ENCODE measurements at places on chromosomes 12 and 14. TPM values are rescaled to one million over a fixed set of nuclear protein-coding genes. Genes with fewer than 3 reads are reported as not detected.
A peak's percentile ranks its signal among the peaks of the same experiment; 100 is the strongest.

- no peak for DNase-seq
Observed at GRCh38 chr12:41510470-41510869, 322.4 kb downstream of the PDZRN4 start.

Gene RERGL
- 2.6 TPM for polyA plus RNA-seq

GRCh38 chr12:85309125-85309566 lies 29.1 kb downstream of the ALX1 start:
- no peak for DNase-seq

DNA sequence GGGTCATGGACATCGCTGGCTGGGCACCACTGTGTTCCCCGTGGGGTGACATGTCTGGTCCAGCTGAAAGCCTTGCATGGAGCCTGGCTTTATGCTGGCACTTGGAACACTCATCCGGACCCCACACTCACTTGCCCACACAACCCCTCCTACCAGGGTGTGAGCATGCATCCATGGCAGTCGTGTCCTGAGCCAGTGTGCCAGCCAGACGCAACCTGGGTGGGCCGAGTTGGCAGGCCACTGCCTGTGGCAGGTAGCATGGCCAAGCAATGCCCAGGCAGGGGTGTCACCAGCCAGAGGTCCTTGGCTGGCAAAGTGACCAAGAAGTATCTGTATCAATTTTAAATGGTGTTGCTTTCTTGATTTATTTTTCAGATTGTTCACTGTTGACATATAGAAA lies 141.7 kb downstream of the CCDC59 start:
- DNase-seq = no peak

Gene IGF1
- polyA plus RNA-seq = 1.9 TPM

DNA sequence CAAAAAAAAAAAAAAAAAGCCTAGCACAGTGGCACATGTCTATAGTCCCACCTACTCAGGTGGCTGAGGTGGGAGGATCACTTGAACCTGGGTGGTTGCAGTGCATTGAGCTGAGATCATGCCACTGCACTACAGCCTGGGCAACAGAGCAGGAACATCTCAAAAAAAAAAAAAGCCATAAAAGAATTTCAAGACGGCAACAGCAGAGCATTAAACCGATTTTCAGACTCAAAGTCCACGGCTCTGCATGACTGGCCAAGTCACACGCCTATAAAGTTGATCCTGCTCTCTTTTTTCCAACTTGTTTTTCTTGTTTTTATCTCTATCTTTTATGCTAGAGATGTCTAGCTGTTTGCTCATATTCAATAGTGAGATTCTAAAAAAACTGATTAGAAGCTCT lies 45.3 kb downstream of the FBXO34 start:
- no peak for DNase-seq

DNA sequence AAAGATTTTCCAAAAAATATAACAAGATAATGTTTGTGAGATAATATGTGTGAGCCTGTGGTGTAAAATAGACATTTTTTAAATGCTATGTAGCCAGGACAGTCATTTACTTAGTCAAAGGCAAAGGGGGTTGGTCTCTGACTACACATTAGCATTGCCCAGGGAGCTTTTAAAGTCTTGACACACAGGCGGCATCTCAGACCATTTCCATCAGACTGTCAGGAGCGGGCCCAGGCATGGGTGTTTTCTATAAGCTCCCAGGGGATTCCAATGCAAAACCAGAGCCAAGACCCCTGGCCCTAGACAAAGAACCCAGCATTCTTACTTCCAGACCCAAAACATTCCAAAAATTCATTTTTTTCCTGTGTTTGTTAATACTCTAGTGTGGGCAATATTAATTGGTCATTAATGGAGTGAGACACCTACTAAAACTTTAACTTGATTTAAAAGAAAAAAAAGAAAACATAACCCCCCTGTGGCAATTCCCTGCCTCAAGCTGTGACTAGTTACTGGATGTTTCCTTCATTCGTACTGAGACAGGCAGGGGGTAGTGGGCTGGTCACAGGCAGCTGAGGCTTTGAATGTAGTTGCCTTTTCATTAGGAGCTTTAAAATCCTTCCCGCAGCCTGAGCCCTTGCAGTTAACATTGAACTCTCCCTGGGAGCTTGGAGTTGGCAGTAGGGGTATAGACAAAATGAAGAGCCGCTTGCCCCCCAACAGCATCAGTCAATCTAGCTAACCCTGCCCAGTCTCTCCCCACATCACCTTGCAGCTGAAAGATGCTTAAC lies 103.7 kb downstream of the CMKLR1 start:
- no peak for DNase-seq

DNA sequence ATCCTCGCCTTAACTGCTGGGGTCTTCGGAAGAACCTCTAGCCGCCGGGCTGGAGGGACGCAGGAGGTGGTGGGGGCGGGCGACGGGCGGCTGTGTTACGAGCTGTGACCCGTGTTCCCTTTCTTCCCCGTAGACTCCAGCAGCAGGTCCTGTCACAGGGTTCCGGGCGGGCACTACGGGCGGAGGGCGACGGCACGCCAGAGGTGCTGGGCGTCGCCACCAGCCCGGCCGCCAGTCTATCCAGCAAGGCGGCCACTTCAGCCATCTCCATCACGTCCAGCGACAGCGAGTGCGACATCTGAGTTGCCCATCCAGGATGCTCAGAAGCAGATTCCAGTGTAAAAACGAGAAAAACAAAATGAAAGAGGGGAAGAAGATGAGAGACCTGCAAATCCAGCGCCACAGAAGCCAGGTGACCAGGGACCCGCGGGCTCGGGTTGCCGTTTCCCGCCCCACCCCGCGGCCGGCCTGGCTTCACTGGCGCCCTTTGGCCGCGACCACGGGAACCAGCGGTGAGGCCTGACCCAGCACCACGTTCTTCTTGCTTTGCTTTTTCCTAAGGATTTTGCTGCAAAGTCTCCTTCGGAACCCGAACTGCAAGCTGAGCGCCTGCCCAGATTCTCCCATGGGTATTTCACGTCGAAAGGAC lies 2.1 kb downstream of the SIX6 start:
- no peak for DNase-seq

Gene MYH7
- 12,111 TPM for polyA plus RNA-seq

DNA sequence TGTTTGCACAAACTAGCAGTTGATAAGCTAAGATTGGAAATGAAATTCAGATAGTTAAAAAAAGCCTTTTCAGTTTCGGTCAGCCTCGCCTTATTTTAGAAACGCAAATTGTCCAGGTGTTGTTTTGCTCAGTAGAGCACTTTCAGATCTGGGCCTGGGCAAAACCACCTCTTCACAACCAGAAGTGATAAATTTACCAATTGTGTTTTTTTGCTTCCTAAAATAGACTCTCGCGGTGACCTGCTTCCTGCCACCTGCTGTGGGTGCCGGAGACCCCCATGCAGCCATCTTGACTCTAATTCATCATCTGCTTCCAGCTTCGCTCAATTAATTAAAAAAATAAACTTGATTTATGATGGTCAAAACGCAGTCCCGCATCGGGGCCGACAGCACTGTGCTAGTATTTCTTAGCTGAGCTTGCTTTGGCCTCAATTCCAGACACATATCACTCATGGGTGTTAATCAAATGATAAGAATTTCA lies 335.6 kb downstream of the TMEM121 start:
- DNase-seq = peak; percentile 4

Gene TEAD4
- 59.2 TPM for polyA plus RNA-seq

DNA sequence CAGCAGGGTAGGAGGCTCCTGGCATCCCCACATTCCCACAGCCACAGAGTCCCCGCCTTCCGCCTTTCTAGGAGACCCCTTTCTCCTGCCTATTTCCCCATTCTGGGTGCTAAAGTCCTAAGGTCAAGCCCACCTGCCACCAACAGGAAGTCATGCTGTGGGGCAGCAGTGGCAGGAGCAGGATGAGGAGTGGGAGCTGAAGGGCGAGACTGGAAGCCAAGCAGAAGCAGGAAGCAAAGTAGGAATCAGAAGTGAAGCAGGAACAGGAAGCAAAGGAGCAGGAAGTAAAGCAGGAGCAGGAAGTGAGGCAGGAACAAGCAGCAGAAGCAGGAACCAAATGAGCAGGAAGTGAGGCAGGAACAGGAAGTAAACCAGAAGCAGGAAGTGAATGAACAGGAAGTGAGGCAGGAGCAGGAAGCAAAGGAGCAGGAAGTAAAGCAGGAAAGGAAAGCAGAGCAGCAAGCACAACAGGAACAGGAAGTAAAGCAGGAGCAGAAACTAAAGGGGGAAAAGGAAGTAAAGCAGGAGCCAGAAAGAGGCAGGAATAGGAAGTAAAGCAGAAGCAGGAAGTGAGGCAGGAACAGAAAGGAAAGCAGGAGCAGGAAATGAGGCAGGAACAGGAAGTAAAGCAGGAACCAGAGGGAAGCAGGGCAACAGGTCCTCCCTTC lies 38.3 kb upstream of the RIMBP2 start:
- DNase-seq = no peak

Gene SCARB1
- polyA plus RNA-seq = 8.3 TPM

- DNase-seq = no peak
Observed at GRCh38 chr12:9667403-9668160, 1.9 kb upstream of the CLEC2D start.

- no peak for DNase-seq
Observed at GRCh38 chr14:64554556-64554955, 4.8 kb downstream of the PPP1R36 start.

Gene G2E3
- 2.4 TPM for polyA plus RNA-seq

GRCh38 chr12:21323736-21324135 lies 11.0 kb downstream of the SLCO1A2 start:
- DNase-seq = no peak

DNA sequence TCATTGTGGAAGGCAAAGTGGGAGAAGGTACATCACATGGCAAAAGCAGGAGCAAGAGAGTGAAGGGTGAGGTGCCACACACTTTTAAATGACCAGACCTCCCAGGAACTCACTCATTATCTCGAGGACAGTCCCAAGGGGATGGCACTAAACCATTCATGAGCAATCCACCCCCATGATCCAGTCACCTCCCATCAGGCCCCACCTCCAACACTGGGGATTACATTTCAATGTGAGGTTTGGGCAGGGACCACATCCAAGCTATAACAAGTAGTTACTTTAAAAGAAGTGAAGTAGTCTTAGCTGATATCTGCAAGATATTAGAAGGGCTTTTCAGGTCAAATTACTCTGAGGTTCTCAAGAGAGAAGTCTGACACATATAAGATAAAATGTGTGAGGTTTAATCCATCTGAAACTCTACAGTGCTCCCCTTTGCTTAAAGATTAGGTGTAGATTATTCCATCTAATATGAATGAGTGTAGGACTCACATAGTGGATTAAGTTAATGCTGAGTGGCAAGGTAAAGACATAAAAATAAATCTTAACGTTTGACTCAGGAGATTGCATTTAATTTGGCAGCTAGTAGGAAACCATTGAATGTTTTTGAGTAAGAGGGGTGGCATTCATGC lies 130.8 kb downstream of the TMX1 start:
- no peak for DNase-seq

Gene SLCO1A2
- not detected for polyA plus RNA-seq

Data from heart left ventricle (tissue), 16 donors.